ENCODE measurements at places on chromosomes 2 and 18. TPM values are rescaled to one million over a fixed set of nuclear protein-coding genes. Genes with fewer than 3 reads are reported as not detected.

SEMA4C gene
- 9.8 TPM for total RNA-seq

MAP3K19 gene
- 0.05 TPM for total RNA-seq

DNA sequence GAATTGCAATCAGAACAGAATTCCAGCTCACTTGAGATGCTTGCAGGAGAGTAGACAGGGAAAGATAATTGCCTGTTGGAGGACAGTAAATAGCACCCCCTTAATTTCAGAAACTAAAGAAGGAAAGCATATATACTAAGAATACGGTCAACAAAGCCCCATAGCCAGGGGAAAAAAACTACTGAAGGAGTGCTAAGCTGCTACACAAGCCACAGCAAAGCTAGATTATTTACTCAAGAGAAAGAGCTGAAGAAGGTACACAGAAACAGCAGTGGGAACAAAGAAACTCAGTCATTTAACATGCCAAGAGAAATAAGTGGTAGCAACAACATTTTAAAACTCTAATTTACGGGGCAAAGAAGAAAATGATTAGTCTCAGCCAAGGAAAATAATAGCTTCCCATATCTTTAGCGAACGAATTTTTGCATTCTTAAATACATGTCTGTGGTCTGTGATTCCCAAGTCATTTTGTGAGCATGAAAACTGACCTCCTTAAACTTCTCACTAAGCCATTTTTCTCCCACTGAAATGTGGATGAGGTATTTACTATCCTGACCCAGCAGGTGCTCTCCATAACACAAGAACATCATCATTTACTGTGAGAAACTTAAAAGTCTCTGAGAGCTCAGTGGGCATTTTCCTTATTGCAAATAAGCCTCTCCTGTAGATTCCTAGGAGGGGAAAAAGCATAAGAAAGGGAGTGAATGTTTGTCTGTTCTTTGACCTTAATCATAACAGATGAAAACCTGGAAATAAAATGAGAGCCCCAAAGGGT lies 196.0 kb downstream of the PAX3 start:
- no peak for DNase-seq

DNA sequence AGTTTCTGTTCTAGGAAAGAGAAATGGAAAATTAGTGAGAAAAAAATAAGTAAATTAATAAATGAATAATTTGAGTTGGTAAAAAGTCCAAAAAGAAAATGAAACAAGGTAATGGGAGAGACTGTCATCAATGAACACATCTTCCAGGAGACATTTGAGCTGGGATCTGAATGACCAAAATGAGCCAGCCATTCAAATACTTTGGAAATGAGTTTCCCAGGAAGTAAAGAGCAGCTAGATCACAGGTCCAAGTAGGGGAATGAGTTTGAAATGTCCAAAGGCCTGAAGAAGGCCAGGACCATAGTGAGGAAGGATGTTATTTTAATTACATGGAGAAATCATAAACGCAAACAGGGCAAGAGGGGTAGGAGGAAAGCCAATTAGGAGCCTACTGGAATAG lies 6.6 kb upstream of the DNAH7 start:
- DNase-seq: no peak

- DNase-seq: no peak
Measured at GRCh38 chr2:106983305-106983704, 97.3 kb upstream of the ST6GAL2 start.

DNA sequence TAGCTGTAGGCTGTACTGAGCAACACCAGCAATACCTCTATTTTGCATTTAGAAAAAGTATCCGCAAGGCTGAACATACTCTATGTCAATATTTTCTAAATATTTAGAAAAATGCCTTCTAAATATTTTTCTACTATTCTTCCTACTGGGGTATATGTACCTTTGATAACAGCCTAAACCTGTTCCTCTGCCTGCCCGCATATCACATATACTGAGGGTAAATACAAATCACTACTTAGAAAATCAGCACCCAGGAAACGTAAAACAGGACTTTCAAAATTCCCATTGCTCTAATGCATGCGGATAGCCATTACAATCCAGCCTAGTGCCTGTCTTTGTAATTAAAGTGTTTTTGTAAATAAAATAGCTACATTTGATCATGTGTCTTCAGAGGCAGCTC lies 56.1 kb downstream of the NCKAP5 start:
- no peak for DNase-seq

- DNase-seq: no peak
Measured at GRCh38 chr2:230684270-230685168, 28.1 kb upstream of the CAB39 start.

All from thymus (tissue), 14 donors.